ENCODE measurements at places on chromosomes 3 and 15.

- DNase-seq: no peak
Observed at GRCh38 chr3:41239587-41239986, 40.3 kb downstream of the CTNNB1 start.

DNA sequence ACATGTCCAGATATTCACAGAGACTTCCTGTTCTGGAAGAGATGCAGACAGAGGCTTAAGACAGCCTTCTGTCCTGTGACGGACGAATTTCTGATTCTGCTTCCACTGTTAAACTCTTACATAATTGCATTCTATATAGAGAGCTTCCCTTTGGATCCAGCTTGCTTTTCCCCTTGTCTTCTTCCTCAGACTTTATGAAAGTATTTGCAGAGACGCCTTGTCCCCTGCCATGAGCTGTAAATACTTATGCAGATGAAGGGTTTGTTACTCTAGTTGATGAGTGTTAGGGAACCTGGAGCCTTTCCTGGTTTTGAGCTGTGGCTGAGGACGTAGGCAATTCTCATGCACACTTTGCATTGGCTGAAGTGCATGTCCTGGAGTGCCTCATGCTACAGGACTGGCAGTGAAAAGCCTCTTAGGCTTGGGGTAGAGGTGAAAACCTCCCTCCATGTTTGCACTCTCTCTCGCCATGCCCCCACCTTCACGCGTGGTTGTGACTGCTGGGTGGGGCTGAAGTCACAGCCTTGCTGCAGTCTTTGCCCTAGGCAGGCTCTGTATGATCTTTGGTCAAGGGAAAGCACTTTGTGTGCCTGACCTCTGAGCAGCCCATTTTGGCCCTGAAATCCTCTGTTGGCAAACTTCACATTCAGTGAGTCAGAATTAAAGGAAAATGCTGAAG, 286.6 kb downstream of the PTPRG start:
- DNase-seq: peak; percentile 48

DNA sequence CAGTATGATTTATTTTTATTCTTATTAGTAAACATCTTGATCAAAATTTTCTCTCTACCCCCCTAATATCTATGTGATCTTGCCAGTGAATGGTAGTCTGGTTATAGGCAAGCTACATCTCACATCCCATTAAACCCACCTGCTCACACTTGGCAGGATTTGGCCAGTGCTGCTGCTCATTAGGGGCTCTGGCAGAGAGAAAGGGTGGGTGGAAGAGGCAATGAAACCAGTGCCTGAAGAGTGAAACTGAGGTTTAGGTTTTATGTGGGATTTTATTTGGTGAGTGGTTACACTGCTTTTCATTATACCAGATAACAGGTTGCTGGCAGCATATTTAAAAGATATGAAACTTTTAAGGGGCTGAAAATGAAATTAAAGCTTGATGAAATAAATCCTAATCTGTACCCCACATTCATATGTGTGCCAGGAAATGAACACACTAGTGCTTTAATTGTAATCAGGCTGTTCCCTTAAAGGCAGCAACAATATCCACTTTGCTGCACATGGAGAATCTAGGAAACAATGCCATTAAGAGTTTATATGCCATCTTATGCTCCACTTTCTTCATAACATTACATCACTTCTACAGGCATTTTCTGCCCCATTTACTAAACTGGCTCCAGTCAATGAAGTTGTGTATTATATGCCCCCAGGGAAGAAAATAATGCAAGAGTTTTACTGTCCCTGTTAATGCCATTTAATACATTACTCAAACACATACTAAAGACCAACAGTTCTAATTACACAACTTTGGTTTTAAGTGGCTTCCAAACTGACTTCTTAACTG, 688.7 kb downstream of the MECOM start:
- no peak for DNase-seq

GRCh38 chr3:131944676-131945075, 90.1 kb downstream of the CPNE4 start:
- DNase-seq: no peak

GRCh38 chr3:122730240-122730639, 49.6 kb downstream of the PARP14 start:
- DNase-seq: no peak

- no peak for DNase-seq
Observed at GRCh38 chr15:41779662-41780157, 5.4 kb downstream of the MAPKBP1 start.

GRCh38 chr3:86982883-86983282, 8.1 kb downstream of the VGLL3 start:
- DNase-seq: peak; percentile 83

DNA sequence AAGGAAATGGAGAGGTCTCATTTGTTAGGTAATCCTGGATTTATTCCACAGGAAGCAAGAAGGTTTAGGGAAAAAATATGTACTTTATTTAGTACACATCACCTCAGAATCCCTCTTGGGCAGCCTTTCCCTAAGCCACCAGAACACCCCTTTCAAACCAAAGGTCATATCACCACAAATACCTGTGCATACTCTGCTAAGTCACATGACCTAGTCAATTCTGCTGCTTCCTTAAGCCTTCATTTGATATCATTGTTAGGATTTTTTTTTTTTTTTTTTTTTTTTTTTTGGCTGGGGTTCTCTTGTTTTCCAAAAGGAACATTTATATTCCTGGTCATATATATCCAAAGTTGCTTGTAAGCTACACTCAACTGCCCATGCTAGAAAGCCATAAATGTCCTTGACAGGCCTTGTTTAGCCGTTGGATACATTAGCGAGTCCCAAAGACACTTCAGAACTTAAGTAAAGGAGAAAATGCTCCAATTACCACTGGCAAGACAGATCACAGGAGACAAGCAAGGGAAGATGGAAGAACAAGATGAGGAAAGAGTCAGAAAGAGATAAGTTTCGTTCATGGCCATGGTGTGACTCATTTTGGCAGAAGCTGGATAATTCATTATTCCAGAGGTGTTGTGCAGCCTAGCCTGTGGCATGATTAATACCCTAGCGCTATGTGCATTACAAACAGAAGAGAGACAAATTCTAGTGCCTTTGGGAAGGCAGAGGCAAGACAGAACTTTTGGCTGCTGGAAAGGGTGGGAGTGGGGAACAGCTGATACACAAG, 155.6 kb upstream of the SLC2A2 start:
- DNase-seq: peak; percentile 9

- no peak for DNase-seq
Observed at GRCh38 chr15:92614301-92614700, 41.3 kb downstream of the FAM174B start.

- DNase-seq: peak; percentile 52
Observed at GRCh38 chr3:197490098-197491058, 65.4 kb downstream of the BDH1 start.

- peak; percentile 82 for DNase-seq
Observed at GRCh38 chr3:38834110-38834509, 18.1 kb upstream of the SCN10A start.

DNA sequence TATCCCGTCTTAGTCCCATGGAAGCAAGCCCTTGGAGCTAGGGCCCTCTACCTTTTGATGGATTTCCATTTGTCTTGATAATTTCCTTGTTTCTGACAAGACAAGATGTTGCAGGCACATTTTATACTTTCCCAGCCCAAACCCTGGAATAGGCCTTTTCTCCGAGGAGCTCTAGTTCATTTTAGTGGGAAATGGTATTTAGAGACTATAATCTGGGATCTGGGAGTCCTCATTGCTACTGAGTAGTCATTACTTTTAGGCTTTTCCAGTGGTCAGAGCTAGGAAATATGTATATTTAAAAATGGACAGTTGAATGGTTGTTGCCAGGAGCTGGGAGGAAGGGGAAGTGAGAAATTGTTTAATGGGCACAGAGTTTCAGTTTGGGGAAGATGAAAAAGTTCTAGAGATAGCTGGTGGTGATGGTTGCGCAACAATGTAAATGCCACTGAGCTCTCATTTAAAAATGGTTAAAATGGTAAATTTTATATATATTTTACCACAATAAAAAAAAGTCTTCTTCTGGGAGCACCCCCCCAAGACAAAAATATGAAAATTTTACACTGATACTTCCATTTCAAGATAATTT, 31.6 kb downstream of the MLH1 start:
- DNase-seq: no peak

- peak; percentile 50 for DNase-seq
Observed at GRCh38 chr3:46372492-46373359, 2.0 kb downstream of the CCR5 start.

DNA sequence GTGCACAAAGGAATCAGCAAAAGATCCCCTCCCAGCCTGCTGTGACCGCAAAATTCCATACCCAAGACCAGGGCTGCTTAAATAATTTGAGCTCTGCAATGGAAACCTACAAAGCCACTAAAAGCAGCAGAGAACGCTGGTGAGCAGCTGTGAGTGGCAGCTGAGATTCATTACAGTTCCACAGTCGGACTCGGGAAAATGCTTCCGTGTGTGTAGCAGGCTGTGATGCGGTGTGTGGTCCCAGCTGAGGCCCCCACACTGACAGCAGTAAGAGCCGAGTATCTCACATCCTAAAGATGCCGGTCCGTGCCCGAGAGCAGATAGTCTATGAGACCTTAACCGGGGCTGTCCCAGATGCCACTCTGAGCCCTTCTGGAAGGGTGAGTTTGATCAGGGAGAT, 37.4 kb downstream of the TM2D3 start:
- no peak for DNase-seq

DNA sequence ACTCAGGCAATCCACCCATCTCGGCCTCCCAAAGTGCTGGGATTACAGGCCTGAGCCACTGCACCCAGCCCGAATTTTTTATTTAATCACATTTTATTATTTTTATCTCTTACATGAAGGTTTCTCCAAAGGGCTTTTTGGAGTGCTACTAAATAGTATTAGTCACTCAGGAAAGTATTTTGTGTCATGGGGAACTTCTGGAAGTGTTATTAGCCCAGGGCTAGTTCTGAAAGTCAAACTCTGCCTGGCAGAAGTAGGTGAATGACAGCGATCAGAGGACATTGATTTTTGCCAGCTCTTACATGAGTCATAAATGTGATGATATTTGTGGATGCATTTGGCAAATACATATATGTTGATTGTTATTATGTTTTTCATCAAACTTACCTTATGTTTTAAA, 48.7 kb downstream of the ZPLD1 start:
- DNase-seq: no peak

DNA sequence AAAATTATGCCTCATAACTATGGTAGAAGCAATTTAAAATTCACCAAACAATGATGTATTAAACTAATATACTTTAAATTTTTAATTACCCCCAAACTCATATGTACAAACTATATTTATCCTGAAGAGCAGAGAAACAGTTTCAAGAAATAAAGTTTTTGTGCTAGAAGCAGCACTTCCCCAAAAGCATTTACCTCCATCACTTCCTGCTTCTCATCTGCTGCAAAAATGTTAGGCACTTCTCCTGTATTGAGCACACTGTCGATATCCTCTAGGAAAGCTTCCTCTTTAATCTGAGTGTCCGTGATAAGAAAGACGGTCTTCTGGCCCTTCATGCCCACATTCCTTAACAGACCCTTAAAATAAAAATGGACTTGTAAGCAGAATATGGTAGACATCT, 101.5 kb upstream of the ASB14 start:
- no peak for DNase-seq

DNA sequence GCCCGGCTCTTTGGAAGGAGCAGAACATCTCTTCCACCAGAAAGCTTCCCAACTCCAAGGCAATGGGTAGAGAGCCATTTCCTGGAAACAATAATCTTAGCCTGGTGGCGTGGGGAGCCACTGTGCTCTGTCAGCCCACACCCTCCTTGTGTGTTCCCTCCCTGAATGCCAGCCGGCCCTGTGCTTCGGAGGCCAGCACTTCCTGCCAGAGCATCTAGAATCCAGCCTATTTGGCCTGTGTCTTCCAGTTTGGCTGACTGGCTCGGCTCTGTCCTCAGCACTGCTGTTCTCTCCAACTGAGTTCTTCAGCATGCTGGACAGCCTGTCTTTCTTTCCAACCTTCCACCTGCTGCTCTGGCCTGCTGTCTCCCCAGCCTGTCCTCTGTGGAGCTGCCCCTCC, 349.3 kb downstream of the MFSD1 start:
- DNase-seq: no peak

GRCh38 chr3:16869261-16870005, 15.3 kb upstream of the PLCL2 start:
- DNase-seq: no peak

- no peak for DNase-seq
Observed at GRCh38 chr15:26767169-26767670, 5.6 kb downstream of the GABRB3 start.

DNA sequence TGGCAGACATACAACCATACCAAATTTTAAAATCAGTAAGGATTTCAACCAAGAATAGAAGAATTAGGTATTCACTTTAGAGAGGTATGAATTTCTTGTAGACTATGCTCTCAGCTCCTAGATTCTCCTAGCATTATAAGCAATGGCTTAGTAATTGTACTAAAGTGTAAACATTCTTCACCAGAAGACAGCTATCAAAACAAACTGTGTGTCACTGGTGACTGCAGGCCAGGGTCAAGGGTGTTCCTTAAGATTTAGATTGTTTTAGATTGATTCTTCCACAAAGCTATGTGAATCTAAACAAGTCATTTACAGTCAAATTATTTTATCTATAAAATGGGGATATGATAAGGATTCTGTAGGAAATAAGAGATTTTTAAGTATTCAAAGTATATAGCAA, 23.1 kb upstream of the GP5 start:
- peak; percentile 43 for DNase-seq

- no peak for DNase-seq
Observed at GRCh38 chr3:116198087-116198486, 247.2 kb downstream of the LSAMP start.

DNA sequence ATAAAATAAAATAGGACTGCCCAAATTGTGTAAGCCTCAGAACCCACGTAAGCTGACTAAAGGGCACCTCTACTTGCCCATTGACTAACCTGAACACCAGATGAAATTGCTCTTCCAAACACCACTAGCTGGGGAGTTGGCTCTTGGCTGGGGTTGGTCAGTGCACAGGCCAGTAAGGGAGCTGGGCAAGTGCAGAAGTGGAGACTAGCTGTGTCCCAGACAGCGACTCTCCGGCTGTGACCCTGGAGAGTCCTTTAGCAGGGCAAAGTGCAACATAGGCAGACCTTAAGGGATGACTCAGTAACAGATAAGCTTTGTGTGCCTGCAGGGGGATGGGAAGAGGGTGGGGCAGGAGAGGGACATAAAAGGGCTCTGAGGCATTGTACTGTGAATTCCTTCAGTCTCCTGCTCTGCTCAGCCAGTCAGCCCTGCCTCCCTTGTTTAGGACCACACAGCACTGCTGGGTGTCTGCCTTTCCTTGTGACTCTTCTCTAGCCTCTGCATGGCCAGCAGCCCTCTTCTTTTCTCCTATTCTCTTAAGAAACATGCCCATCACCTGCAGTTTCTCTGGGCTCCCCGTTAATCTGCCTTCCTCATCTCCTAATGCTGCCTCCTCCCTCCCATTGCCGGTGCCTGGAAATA, 13.2 kb downstream of the NR1I2 start:
- DNase-seq: peak; percentile 17

DNA sequence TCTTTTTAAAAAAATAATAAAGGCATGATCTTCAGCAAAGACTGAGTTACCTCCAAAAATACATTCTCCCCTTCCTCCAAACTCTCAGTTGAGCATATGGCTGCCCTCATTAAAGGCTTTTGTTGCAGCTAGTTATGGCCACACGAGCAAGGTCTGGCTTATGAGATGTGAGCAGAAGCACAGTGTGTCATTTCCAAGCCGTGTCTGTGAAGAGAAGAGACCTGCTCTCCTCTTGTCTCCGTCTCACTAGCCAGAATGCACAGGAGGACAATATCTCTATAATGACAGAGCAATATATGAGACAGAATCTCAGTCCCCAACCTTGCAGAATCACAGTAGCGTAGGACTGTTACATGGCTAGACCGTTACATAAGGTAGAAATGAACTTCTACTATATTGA, 152.3 kb downstream of the MAGI1 start:
- no peak for DNase-seq

GRCh38 chr15:65069179-65069578, 1.4 kb upstream of the RASL12 start:
- DNase-seq: peak; percentile 90
